Thoracic aorta (tissue), 2 donors: ENCODE measurements at places on chromosomes 4 and X.

DNA sequence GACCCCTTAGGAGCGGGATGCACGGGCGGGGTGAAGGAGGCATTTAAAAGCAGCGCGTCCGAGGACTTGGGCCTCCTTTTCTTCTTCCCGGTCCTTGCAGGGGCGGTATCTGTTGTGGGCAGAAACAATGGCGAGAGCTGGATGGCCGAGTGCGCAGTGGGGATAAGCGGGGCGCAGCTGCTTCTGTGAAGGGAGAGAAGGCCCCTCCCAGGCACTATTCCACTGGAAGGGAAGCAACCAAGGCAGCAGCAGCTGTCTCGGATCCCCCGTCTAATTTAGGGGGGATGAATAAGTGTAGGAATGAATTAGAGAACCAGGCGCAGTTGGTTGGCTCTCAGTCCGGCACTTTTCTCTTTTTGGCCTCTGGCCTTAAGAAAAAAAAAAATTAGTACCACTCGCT, 995 bp downstream of the SMARCA5 start:
- DNase-seq, result no peak

DNA sequence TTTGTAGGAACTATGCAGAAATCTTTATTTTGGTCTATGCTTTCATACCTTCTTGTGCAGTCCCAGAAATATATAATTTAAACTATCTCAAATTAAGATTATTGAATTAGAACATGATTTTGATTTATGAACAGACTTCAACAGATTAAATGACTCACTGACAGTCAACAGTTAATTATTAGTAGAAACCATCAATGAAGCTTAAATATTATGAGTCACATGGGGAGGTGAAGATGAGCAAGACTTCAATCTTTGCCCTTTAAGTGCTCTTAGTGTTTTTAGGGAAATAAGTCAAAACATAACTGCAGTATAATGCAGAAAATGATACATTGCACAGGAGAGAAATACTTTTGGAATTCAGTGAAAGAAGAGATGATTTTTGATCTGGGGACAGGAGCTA, 81.5 kb upstream of the BMP3 start:
- no peak for DNase-seq

DNA sequence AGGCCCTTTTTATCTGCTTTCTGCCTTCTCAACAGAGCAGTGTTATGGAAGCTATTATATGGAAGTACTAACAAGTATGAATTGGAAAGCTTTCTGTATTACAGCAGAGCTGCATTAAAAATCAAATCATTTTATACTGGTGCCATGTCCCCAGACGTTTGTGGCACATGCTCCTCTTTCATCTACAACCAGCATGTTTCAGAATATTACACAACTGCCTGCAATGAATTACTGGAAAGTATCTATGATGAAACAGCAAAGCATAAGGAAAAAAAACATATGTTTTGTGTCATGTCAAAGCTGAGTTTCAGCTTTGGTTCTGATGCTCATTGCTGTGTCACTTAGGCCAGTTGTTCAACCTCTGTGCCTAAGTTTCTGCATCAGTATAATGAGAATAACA, 576.8 kb downstream of the GBA3 start:
- no peak for DNase-seq

GRCh38 chr4:140092094-140092851, 61.7 kb downstream of the MAML3 start:
- no peak for DNase-seq

- no peak for DNase-seq
Observed at GRCh38 chr4:181662383-181662782, 580.8 kb upstream of the TENM3 start.

DNA sequence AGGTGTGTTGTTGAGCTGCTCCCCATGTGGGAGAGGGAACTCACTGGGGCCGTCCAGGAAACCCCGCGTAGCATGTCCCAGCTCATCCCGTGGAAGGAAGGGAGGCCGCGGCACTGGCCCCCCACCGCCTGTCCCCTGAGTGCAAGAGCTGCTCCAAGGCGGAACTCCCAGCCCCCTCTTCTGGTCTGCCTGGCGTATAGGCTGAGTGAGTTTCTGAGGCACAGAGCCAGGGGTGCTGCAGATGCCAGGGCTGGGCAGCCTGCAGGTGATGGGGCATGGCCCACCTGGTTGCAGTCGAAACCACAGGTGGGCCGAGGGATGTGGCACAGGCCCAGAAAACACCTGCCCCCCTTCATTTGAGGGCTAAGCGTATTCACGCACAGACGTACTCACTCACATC, 49.6 kb downstream of the ABLIM2 start:
- no peak for DNase-seq

GRCh38 chrX:49172280-49172780, 632 bp downstream of the PLP2 start:
- no peak for DNase-seq

GRCh38 chr4:1345903-1346780, 866 bp upstream of the UVSSA start:
- DNase-seq, result no peak

DNA sequence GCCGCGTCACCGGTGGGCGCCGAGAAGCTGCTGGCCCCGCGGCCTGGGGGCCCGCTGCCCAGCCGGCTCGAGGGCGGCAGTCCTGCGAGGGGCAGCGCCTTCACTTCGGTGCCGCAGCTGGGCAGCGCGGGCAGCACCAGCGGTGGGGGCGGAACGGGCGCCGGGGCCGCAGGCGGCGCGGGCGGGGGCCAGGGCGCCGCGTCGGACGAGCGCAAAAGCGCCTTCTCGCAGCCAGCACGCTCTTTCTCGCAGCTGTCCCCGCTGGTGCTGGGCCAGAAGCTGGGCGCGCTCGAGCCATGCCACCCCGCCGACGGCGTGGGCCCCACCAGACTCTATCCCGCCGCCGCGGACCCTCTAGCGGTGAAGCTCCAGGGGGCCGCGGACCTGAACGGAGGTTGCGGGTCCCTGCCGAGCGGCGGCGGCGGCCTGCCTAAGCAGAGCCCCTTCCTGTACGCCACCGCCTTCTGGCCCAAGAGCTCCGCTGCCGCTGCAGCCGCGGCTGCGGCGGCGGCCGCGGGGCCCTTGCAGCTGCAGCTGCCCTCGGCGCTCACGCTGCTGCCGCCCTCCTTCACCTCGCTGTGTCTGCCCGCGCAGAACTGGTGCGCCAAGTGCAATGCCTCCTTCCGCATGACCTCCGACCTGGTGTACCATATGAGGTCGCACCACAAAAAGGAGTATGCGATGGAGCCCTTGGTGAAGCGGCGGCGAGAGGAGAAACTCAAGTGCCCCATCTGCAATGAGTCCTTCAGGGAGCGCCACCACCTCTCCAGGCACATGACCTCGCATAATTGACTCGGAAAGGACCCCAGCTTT, 5.6 kb downstream of the PRDM8 start:
- DNase-seq, result no peak
